ENCODE measurements at places on chromosomes 3 and 15. TPM values are rescaled to one million over a fixed set of nuclear protein-coding genes. Genes with fewer than 3 reads are reported as not detected.

The TRPM1 gene
- 0.18 TPM for polyA plus RNA-seq

The SLC22A13 gene
- 0.54 TPM for polyA plus RNA-seq

The MEF2A gene
- 17.9 TPM for polyA plus RNA-seq

The GOLGA8T gene
- not detected for polyA plus RNA-seq

- DNase-seq, result no peak
Measured at GRCh38 chr3:175932586-175932985, 1073.5 kb downstream of the NAALADL2 start.

GRCh38 chr3:137103739-137104138 lies 146.0 kb downstream of the IL20RB start:
- DNase-seq, result no peak

DNA sequence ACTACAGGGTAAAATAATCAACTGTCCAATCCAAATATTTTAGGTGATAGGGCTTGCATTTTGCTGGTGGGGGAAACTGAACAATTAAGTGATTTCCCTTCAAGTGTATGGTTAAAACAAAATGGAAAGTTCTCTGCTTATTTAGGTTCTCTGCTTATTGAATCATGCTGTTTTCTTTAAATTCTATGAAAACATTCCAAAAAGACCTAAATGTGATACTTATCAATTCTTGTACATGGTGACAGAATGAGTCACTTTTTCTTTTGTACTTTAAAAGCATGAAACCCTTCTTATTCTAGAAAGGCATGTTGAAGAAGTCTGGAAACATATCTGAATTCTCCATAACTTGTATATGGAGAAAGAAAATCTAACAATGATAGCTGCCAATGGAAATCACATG lies 192.6 kb downstream of the FMN1 start:
- DNase-seq, result no peak

DNA sequence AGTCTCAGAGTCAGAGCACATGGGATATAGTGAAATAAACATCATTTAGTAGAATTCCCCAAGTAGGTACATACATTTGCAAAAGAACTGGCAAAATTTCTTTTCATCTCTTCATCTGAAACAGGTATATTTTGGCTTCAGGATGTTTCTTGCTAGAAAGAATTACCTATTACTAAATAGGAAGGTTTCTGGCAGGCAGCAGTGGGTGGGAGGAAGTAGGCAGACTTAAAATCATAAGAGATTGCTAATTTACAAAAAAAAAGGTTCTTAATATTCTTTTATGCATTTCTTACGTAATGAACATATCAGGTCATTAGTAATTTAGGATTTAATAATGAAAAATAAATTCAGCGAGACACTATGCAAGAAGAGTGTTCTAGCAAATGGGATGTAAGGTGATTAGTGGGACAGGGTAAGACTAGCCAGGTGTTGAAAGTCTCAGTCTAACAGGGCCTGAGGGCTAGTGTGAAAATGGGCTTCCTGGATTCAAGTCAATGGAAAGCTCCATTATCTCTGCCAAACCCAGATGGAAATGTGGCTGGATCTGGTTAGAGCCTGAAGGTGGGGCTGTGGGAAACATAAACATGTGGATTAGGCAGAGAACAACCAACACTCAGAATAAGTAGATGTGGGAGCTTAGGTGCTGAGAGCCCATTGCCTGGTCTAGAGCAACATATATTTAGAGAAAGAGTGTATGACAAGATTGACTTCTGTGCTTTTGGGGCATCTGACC lies 127.4 kb upstream of the FEZF2 start:
- no peak for DNase-seq

DNA sequence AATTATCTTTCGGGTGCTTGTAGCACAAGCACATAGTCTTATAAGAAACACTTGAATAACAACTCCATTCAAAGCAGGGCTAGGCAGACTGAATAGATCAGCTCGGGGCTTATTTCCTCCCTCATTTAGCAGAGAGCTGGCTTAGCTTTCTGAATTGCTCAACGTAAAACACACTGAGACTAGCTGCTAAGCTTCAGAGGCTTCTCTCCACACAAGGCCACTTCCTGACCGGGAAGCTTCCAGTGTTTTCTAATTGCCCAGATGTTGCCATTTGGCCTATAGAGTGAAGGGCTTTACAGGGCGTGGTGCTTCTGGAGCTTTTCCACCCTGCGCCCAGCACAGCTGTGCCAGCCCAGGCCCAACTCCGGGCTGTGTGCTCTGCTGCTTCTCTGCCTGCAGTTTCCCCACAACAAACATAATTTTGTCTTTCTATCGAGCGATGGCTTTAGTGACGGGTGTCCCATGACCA lies 16.6 kb downstream of the FAM240A start:
- DNase-seq, result no peak

GRCh38 chr15:33136353-33136752 lies 58.2 kb downstream of the FMN1 start:
- no peak for DNase-seq

GRCh38 chr15:65332391-65333147 lies 28.1 kb downstream of the RNU5B-1 start:
- no peak for DNase-seq

GRCh38 chr3:27900316-27900715 lies 178.2 kb upstream of the EOMES start:
- no peak for DNase-seq

DNA sequence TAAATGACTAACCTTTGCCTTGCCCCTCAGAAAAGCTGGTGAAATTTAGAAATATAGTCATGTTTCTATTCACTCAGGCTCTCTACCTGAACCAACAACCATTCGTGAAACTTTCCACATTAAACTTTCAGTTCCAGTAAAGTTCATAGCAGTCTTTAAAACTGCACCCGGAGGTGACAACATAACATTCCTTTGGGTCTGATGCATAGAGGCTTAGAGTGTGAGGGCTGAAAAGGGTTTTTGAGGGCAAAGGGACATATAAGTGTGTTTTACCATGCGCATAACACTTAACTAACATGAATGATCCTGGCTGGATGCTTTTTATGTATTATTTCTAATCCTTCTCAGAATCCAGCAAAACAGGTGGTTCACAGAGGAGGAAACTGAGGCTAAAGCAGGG lies 471.7 kb upstream of the MCTP2 start:
- no peak for DNase-seq

Measured in keratinocyte (primary cell).